NCI-H1105 (cell line): ENCODE measurements at places on chromosomes 4 and X.
A peak's percentile ranks its signal among the peaks of the same experiment; 100 is the strongest.

DNA sequence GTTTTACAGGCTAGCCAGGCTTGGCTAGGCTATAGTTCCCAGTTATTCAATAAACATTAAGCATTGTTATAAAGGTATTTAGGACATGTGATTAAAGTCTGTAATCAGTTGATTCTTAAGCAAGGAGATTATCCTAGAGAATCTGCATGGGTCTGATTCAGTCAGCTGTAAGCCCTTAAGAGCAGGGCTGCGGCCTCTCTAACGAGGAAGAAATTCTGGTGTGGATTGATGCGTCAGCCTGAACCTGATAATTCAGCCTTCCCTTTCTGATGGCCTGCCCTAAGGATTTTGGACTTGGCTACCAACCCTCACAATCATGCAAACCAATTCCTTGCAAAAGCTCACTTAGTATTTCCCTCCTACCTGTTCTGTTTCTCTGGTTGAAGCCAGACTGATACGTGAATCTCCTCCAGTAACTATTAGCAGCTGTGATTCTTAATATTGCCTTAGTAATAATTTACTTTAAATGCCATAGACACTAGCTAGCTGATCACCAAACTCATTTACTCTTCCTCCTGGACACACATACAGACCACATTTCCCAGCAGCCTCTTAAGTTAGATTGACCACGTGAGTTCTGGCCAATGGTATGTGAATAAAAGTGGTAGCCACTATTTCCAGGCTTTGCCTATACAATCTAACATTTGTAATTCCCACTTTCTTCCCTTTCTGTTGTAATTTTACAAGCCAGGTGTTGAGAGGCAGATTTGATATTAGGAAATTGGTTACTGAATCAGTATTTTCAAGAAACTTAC is 678.0 kb upstream of the INTU start:
- no peak for DNase-seq

DNA sequence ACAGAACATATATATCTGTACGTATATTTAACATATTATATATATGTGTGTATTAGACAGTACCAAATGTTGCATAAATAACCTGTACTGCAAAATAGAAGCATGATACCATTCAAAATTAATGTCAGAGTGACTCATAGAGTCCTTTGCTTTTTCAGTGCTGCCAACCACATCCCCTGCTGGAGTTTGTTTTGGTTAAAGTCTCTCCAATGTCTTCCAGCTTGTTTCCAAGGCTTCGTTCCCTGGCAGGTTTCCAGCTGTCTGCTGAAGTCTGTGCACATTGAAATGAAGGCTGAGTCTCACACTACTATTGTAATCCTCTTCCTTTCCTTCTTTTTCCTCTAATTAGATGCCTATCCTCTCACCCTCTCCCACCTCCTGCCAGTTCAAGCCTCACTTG is 14.9 kb downstream of the NRK start:
- DNase-seq: no peak

- DNase-seq: no peak
Measured at GRCh38 chr4:7649741-7650531, 215.2 kb upstream of the PSAPL1 start.

- no peak for DNase-seq
Measured at GRCh38 chr4:99468889-99469288, 33.7 kb upstream of the ADH7 start.

GRCh38 chrX:8841911-8842310 is 40.7 kb upstream of the FAM9A start:
- no peak for DNase-seq

DNA sequence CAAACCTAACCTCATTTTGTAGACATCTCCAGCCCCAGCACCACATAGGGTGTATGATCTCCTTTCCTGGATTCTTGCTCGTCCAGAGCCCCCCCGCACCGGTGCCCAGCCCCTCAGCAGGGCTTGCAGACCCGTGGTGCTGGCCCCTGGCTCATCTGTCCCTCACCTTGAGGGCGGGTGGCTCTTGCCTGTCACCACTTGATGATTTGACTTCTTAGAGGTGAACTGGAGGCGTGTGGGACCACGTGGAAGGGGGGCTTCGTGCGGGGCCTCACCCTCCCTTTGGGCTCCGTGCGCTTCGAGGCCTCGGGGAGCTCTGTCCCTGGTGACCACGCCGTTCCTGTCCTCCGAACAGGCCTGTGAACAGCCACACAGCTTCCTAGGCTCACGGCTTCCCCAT is 15.5 kb downstream of the UVSSA start:
- no peak for DNase-seq

- no peak for DNase-seq
Measured at GRCh38 chr4:138588501-138588900, 346.4 kb upstream of the SLC7A11 start.

- DNase-seq: peak; percentile 24
Measured at GRCh38 chr4:128863312-128864075, 54.0 kb downstream of the JADE1 start.

DNA sequence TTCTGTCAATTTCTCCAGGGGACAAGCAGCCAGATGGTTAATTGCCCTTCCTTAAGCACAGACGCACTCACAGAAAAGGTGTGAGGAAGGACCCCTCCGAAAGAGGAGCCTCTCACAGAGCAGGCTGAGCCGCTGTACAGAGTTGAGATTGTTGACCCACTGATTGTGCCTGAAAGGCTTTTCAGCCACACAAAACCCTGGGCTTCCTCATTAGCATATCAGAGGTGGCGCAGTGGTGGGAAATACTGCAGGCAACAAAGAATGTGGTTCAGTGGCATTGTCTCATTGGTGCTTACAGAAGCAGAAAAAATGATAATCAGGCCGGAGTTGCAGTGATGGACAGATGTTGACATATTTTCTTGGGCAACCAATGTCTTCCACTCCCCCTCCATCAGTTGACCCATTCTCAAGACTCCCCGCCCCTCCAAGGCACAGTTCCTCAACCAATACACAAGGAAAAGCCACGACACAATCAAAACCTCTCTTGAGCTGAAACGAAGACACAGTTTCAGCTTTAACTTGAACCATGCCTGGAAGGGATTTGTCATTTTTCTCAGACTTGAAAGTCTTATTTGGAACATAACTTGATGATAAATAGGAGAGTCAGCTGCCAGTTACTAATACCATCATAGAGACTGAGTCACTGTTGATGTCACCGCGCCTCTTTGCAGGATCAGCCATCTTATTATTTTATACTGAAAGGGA is 53.1 kb downstream of the ATXN3L start:
- DNase-seq: no peak

DNA sequence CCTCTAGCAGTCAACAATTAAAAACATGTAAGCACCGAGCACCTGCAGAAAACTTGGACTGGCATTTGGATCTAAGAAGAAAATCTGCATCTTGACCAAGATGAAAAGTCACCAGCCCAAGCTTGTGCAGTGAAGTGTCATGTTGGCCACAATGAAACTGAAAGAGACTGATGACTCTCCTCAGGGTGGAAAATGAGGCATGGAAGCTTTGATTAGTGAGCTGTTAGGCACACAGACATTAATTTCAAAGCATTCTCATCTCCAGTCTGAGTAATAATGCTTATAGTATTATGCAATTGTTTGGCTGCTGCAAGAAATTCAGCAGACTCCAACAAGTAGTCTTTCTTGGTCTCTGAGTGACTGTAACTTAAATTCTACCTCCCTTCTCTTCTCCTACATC is 150.1 kb downstream of the AR start:
- DNase-seq: no peak

GRCh38 chr4:78799551-78800495 is 23.7 kb downstream of the BMP2K start:
- DNase-seq: peak; percentile 49

- no peak for DNase-seq
Measured at GRCh38 chr4:54913751-54914526, 211.5 kb downstream of the KDR start.
